HepG2 (cell line): ENCODE measurements at places on chromosomes 2 and 18. TPM values are rescaled to one million over a fixed set of nuclear protein-coding genes. Genes with fewer than 3 reads are reported as not detected.

DNA sequence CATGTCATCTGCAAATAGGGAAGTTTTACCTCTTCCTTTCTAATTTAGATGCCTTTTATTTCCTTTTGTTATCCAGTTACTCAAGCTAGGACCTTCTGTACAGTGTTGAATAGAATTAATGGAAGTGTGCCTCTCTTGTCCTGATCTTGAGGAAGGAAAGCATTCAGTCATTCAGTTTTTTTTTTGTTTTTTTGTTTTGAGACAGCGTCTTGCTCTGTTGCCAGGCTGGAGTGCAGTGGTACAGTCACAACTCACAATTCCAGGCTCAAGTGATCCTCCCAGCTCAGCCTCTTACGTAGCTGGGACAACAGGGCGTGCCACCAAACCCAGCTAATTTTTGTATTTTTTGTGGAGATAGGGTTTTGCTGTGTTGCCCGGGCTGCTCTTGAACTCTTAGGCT lies 203.9 kb upstream of the ALPP start:
- no peak for DNase-seq

GRCh38 chr18:57819671-57820460 lies 16.8 kb upstream of the ATP8B1 start:
- DNase-seq: peak; percentile 71

The CYP1B1 gene
- not detected in 2 replicates for total RNA-seq

DNA sequence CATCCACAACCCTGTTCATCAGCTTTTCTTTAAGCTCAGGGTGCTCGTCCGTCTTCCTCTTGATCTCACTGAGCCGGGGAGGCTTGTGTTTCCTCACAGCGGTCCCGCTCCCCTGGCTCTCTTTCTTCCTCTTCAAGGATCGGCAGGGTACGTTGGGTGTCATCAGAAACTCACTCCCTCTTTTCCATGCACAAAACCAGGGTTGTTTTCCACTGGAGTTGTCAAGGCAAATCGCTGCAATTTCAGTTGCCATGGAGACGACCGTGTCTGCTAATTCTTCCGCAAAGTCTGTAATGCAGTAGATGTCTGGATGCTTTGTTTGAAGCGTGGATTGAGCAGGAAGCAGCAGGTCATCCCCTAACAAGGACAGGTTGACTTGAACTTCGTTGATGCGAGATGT lies 146.4 kb downstream of the DAW1 start:
- DNase-seq: no peak

The XDH gene
- not detected in 2 replicates for total RNA-seq

GRCh38 chr2:1478311-1479305 lies 65.3 kb downstream of the TPO start:
- DNase-seq: no peak

The CCDC68 gene
- 4.6 and 4.9 TPM in 2 replicates for total RNA-seq

- no peak for DNase-seq
These were observed 28.1 kb upstream of the NPC1 start for GRCh38 chr18:23614413-23614812.

The CCDC74A gene
- total RNA-seq: 0.15 TPM in 1 of 2 replicates, not detected in the other

The STK17B gene
- 4.5 and 7.7 TPM in 2 replicates for total RNA-seq

DNA sequence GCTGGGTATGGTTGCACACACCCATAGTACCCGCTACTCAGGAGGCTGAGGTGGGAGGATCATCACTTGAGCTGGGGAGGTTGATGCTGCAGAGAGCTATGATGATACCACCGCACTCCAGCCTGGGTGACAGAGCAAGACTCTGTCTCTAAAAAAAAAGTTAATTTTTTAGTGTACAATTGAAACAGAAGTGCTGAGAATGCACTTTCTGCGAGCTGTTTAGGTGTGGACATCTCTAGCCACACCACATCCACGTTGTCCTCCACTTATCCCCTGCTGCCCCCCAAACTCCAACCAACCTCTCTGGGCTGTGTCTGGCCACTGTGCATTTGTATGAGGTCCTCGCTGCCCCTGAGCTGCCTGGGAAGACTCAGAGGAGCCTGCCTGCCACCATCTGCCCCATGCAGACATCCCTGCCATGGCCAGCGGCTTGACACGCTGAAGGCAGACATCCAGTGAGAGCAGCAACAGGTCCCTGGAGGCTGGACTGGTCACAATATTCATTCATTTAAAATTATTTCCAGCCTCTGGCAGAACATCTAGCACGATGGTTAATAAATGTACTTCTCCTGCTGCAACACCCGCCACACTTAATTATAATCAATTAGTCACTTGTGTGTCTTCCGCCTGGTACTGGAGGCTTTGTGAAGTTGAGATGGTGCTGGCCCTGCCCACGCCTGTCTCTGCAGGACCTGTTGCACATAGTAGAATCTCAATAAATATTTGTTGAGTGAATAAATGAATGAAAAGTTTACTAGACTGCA lies 3.7 kb upstream of the AFF3 start:
- DNase-seq: no peak

DNA sequence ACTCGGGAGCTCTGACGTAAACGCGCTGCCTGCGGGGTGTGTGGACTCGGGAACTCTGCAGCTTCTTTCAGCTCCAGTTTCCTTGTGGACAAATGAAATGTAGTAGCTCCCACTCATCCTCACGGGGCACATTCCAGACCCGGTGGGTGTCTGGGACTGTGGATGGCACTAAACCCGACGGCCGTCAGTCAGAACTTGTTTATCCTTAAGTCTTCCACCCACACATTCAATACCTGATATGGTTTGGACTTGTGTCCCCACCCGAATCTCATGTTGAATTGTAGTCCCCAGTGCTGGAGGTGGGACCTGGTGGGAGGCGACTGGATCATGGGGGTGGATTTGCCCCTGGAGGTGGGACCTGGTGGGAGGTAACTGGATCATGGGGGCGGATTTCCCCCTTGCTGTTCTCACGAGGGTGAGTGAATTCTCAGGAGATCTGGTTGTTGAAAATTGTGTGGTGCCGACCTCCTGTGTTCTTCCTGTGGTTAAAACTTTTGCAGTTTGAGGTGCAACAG lies 81.2 kb upstream of the SNTG2 start:
- DNase-seq: no peak

The RAB27B gene
- not detected in 2 replicates for total RNA-seq

- no peak for DNase-seq
These were observed 79.1 kb downstream of the PLCL1 start for GRCh38 chr2:197883354-197884032.

DNA sequence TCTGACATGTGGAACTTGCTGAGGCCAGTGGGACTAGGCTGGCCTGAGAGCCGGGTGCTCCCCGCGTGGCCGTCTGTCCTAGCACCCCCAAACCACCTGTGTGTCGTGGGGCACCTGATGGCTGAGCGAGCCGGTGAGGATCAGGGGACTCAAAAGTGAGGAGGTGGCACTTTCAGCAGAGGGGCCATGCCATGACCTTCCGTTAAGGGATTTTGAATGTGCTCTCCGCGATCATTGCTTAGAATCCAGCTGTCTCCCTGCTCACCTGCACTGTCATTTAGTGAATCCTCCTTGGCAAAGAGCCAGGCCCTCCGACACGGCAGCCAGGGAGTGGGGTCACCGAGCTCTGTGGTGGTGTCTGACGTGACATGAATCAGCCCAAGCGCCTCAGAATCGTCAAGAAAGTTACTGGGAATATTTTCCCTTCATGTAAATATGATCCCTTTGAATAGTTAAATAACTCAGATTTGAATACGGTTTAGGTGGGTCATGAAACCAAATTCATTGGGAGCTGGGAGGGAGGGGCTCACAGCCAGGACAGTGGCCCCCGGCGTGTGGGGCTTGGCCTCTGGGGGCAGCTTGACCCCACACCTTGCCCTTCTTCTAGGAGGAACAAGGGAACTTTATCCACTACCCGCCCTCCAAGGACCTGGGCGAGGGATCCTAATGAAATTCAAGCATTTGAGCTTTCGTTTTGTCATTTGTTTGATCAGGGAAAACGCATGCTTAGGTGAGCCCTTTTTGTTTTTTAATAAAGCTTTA lies 9.5 kb downstream of the NFATC1 start:
- DNase-seq: no peak

- DNase-seq: no peak
These were observed 167.0 kb downstream of the LAMA1 start for GRCh38 chr18:6950641-6951040.

DNA sequence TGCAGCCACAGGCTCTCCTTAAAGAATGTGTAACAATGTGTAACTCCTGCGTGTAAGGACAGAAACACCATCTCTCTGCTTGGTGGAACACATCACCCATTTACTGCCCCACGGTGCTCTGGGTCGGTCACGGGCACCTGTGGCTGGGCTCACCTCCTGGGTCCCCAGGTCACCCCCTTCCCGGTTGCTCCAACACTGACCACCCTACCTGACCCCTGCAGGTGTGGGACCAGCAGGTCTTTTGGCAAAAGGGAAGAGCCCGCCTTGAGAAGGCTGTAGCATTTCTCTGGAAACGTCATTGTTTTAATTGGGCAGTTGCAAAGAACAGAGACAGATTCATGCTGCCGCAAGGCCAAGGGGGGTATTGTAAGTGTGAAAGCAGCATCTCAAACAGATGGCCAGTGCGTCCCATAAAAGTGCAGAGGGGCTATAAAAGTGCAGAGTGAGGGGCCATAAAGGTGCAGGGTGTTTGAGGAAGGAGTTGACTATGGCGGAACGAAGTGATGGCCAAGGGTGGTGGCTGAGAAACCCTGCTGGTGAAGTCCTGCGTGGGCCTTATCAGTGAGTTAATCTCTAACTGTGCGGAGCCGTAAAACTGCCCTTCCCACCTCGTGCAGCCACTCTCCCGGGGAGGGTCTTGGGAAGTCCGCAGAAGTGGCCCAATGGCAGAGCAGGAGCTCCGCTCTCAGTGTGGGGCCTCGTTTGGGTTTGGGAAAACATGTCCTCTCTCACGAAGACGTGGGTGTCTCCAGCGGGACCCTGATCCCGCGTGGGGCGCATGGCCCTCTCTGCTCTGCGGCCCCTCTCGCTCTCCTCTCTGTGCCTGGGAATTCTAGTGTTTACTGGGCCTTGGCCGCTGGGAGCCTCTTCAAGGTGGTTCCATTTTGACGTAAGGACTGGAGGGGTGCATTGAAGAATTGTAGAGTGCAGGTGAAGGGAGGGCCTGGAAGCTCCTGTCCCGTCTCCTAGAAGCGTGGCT lies 13.7 kb upstream of the NEU4 start:
- DNase-seq: no peak

DNA sequence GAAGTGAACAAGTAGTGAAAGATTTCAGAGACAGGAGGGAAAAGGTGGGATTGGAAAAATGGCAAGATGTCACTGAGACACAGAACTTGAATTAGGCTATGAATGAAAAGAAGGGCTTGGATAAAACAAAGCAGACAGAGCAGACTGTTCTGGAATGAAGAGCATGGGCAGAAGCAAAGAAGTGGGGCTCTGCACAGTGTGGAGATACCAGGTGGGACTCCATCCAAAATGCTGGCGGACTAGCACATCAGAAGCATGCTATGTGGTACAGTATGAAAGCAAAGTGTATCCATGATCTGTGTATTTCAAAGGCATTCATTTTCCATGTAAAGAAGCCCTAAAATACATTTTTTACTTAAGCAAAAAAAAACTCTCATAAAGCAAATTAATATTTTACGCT lies 410.8 kb upstream of the LYPD1 start:
- no peak for DNase-seq

The GNAL gene
- 1.3 and 1.4 TPM in 2 replicates for total RNA-seq

The SKA1 gene
- 21.3 and 28.3 TPM in 2 replicates for total RNA-seq

The AKAIN1 gene
- not detected in 2 replicates for total RNA-seq

The GALNT13 gene
- 4.8 and 5.0 TPM in 2 replicates for total RNA-seq

DNA sequence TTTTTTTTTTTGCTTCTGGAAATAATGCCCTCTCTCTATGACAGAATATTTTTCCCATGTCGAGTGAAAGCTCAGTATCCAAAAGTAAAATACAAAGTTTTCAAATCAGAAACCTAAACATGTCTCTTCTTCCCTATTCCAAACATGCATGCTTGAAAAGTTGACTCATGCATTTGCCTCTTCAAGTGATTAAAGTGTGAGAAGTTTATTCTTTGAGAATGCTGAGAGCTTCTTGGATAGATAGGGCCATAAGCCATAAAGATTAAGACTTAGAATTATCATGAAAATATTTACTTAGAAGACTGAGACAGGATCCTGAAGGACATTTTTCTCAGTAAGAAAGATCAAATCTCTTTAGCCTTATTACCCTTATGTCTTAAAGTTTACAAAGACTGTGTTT lies 98.6 kb upstream of the EPB41L5 start:
- DNase-seq: no peak

DNA sequence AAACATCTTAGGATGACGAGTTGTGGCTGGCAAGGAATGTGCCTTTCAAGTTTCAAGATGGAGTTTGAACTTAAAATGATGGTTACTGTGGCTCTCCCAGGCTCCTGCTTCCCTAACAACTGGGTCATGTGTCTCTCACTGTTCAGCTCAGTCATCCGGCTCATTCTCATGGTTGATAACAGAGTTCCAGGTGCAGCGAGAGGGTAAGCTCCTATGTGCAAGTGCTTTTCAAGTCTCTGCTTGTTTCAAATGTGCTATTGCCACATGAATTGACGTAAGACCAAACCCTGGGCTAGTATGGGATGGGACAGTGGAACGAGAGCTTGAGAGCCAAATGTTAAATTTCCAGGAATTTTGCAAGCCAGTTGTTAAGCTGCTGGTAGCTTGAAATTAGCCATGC lies 19.5 kb upstream of the PUM2 start:
- no peak for DNase-seq

- no peak for DNase-seq
These were observed 9.2 kb downstream of the ATG16L1 start for GRCh38 chr2:233260661-233261060.

GRCh38 chr2:118089139-118089800 lies 999 bp downstream of the INSIG2 start:
- DNase-seq: peak; percentile 89

The DAPL1 gene
- not detected in 2 replicates for total RNA-seq

GRCh38 chr2:181680055-181680936 lies at the start of gene NEUROD1:
Gene NEUROD1, minus strand, starts transcription at chr2:181680517. Its CDS starts 1,657 bp downstream, at chr2:181678860.
- DNase-seq: no peak

DNA sequence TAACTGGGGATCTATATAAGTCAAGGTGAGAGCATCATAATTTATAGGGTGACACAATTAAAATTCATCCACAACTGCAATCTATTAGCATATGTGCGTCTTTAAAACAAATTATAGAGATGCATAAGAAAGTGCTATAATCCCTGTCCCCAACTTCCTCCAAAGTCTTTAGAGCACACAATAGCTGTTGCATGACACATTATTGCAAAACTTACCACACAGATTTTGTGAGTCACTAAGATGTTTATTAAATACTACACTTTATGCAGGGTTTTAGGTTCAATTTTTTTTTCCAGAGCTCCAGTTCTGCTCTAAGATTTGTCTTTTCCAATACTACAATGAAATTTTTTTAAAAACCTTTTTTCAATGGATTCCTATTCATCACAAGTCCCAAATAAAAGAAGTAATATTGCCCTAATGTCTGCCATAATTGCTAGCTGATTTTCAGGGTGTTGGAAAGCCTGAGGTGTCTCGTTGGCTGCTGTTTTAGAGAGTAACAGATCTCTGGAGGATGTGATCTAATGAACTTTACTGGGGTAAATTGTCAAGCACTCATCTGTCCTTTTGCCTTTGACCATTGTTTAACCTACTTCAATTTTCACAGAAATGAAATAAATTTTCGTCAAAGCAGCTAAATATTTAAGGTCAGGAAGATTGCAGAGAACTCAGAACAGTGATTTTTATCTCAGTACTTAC lies 250.5 kb upstream of the NETO1 start:
- no peak for DNase-seq

DNA sequence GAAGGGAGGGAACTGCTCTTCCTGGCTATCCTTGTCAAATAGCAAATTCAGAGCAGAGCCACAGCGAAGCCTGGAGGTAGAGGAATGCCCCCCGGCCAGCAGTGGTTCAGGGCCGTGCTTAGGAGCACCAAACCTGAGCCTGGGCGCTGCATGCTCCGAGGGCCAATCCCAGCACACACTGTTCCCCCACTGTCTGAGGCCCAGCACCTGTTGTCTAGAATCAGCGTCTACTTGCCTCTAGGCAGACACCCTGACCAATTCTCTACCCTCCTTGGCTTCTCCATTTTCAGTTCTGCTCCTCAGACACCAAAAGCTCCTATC lies 177.6 kb upstream of the PKDCC start:
- DNase-seq: no peak
